Smooth muscle cell of the brain vasculature (primary cell): ENCODE measurements at places on chromosomes 7 and 10.

DNA sequence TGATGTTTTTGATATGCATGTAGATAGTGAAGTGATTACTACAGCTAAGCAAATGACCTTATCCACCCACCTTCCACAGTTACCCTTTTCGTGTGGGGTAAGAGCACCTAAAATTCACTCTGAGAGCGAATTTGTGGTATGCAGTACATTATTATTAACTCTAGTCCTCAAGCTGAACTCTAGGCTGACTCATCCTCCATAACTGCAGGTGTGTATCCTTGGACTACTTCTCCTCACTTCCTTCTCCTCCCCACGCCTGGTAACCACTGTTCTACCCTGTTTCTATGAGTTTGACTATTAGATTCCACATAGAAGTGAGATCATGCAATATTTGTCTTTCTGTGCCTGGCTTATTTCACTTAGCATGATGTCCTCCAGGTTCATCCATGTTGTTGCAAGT, 484.6 kb downstream of the GATA3 start:
- no peak for DNase-seq

GRCh38 chr7:14787551-14787950, 115.0 kb downstream of the DGKB start:
- DNase-seq, result no peak

DNA sequence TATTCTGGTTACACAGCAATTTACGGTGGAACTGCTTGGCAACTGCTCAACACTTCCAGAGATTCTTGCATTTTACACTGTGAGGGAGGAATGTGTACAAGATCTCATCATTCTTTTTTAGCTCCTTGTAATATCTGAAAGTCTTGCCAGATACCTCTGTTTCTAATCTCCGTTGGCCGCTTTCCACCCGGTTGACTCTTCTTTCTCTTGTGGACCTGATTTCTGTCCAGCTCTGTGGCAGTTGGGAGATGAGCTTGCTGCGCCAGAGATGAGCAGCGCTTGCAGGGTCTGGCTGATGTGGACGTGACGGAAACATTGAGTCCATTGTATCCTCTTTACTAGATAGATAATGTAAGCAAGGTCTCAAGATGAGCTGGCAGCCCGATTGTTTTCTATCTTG, 27.6 kb downstream of the SPAG6 start:
- DNase-seq, result no peak

GRCh38 chr10:111338805-111339204, 262.0 kb downstream of the ADRA2A start:
- no peak for DNase-seq

GRCh38 chr10:135132-135600, at the start of gene ZMYND11:
Gene ZMYND11 (plus strand): TSS chr10:135455. CDS start chr10:180013, 44,558 bp downstream.
- DNase-seq, result no peak

DNA sequence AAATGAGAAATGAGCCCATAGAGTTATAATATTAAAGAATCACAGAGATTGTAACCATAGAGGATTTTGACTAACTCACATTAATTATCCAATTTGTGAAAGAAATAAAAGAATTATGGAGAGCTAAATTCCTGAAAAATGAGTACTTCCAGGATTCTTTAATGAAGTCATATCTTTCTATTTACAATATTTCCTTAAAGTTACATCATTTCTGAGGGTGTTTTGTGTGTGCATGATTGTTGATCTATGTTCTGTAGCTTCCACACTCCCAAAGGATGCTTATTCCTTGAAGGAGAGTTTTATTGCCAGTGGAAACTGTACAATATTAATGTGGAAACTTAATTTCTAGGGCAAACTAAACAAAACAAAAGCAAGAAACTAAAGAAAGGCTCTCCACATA, 299.6 kb downstream of the MDFIC start:
- no peak for DNase-seq

GRCh38 chr10:85317827-85318226, 989.4 kb downstream of the CCSER2 start:
- no peak for DNase-seq

DNA sequence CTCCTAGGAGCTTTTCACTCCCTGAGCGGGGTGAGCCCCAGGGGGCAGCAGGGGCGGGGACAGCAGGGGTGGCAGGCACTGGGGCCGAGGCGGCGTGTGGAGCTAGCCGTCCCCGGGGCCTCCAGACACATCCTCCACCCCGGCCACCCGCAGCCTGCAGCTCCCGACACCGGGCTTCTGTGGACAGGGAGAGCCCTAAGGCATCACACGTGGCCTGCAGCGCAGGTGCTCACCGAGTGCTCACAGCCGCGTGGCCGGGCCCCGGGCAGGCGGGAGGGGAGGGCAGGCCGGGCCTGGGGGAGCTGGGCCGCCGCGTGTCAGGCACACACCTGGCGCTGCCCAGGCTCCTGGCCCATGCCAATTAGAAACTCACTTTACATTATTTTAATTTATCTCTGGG, 51.4 kb downstream of the MICALL2 start:
- no peak for DNase-seq

DNA sequence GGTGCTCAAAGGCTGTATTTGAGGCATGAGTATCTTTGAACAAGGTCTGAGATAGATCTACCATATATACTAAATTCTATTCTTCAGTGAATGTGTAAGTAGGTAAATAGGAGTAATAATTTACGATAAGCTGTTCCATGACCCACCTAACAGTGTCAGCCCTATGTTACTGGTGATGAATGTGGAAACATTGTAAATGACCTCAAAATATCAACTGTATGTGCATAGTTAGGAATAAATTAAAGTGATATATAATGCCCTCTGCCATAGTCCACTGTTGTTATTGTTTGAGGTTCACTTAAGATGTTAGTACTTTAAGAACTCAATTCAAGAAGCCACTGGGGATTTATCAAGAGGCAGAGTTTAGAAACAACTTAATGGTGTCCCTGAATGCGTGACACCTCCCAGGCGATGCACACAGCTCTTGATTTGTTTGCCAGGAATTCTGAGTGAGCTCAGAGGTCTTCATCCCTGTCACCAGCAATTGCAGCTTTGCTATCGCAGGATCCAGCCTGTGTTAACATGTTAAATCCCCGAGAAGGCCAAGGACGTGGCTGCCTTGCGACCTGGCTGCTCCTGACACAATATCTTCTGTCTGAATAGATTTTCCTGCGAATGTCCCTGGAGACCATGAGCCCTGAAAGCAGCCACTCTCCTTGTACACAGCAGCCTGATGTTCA, 104.9 kb downstream of the KLF6 start:
- no peak for DNase-seq

DNA sequence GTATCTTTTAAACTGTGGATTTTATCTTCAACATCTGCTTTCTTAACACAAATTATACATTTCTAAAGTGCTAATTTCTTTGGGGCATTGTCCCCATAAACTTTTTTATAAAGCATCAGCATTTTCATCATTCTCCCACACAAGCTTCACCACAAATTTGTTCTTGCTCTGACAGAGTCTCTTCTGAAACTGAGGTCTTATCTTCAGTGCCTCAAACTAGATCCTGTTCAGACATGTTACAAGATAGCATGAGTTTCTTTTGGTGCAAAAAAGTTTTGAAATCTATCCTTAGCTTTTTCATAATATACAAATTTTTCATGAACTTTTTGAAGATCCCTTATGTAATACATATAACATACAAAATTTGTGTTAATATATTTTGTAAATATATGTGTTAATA, 346.6 kb downstream of the IPMK start:
- no peak for DNase-seq

GRCh38 chr10:5546891-5547680, 22.3 kb downstream of the CALML3 start:
- DNase-seq, result no peak

DNA sequence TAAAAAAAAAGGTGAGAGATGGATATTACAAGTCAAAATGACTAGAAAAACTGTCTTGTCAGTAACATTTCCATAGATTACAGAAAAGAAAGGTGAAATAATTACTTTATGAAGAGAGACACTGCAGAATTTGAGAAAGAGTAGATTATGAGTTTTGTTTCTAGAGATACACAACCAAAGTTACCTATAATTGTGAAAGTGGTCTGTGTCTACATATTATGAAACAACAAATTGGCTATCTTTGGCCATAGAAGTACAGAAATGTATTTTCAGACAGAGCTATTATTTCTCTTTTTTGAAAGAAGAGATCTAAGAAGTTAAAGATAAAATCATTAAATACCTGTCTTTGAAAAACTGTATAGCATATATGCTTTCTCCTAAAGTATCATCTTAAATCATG, 30.1 kb downstream of the KCND2 start:
- DNase-seq, result no peak

GRCh38 chr7:22884911-22885788, 62.5 kb upstream of the TOMM7 start:
- no peak for DNase-seq

- DNase-seq, result no peak
These were observed 88.0 kb upstream of the ZMIZ1 start for GRCh38 chr10:78980815-78981214.

- no peak for DNase-seq
These were observed 260.2 kb upstream of the BMPER start for GRCh38 chr7:33645104-33645503.

DNA sequence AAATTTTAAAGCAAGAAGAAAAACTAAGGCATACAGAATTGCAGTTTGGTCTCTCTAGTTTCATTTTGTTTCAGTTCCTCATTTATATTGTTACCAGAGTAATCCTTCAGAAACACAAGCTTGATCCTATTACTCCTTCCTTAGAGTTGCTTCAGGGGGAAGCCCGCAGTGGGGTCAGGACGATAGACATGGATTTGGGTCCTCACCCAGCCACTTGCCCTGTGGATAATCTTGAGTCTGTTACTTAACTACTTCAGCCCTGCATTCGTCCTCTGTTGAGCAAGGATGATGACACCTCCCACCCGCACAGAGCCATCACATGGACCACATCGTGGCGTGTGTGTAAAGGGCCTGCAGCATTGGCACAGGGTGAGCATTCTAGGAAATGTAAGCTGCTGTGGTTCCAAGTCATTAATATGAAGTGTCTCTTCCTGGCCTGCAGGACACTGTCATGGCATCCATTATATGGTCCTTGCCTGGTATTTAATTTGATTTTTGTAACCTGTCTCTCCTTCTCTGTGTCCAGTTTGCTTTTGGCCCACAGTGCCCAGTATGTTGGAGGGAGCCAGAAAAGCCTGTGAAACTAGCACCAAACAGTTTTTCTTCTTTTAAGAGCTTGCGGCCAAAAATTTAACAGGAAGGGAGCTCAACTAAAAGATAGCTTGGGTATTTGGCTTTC, 111.2 kb downstream of the EEPD1 start:
- no peak for DNase-seq

- no peak for DNase-seq
These were observed 688.0 kb upstream of the ZWINT start for GRCh38 chr10:57049096-57049495.

GRCh38 chr10:82266438-82266837, 391.4 kb downstream of the NRG3 start:
- no peak for DNase-seq

DNA sequence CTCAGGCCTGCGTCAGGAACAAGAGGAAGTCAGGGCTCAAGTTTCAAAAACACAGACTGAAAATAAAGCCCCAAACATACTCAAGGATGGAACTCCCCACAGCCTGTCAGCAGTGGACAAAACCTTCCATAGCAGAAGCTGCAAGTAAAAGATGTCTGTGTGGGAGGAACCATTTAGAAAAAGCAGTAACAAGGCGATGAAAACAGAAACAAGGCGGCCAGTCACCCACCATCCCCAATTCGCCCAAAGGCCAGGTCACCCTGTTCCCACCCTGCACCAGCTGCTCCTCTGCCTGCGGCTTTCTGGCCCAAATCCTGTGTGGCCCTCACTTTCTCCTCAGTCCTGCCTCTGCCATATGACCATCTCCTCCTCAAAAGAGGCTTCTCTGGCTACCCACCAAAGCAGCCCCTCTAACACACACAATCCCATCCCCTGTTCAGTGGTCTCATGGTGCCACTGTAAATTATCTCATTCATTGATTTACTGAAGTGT, 27.8 kb downstream of the KCNMA1 start:
- no peak for DNase-seq

GRCh38 chr7:48525736-48526732, 354.8 kb downstream of the ABCA13 start:
- no peak for DNase-seq

GRCh38 chr10:129045599-129045998, 421.4 kb upstream of the MGMT start:
- DNase-seq, result no peak

GRCh38 chr10:6038071-6038631, 24.0 kb downstream of the IL2RA start:
- DNase-seq, result no peak

DNA sequence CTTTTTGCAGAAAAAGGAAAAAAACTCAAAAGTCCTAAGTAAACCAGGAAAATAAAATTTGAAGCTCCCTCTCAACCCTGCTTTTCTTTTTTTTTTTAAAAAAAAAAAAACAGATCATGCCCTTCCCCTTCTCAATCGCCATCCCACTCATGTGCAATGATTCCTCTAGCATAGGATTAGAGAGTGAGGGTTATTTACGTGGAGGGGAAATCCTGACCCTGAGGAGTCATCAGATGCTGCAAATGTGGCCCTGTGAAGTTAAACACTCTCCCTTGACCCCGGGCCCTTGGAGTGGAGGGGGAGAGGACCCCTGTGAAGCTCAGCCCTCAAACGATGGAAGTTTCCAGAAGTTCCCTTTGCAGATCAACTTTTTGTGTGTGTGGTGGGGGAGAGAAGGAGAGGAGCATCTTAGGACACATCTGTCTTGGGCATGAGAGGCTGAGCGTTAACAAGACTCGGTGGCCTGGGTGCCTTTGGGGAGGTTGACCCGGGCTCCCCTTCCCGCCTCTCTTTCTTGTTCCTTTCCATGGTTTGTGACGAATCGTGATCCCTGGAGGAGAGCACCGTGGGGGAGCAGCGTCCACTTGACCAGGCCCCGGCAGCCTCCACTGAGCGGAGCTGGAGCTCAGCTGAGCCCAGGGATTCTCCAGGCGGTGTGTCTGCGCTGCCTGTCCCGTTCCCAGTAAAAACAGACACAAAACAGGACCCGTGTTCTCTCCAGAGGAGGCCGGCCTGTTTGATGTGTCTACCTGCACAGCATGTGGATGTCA, 1.5 kb upstream of the SHH start:
- DNase-seq, result no peak

GRCh38 chr10:29710128-29710527, 75.4 kb upstream of the SVIL start:
- DNase-seq, result no peak

DNA sequence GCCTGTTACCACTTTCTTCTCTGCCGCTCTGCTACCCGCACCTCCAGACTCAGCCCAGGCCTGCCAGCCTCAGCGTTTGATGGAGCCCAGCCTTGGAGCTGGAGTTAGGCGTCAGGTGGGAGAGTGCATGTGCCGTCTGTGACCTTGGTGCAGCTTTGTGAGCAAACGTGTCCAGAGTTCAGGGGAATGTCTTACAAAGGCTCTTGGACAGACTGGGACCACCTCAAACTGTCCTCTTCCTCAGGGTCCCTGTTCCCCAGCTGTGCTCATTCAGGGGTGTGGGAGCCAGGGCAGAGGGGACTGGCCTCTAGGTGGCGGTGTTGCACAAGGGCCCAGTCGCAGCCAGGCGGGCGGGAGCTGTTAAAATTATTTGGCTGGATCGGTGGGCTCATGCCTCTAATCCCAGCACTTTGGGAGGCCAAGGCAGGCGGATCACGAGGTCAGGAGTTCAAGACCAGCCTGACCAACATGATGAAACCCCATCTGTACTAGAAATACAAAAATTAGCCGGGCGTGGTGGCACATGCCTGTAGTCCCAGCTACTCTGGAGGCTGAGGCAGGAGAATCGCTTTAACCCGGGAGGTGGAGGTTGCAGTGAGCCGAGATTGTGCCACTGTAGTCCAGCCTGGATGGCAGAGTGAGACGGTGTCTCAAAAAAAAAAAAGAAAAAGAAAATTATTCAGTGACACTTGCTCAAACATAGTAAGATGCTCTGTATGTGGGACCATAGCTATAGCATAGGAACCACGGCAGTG, 89.2 kb downstream of the ADCY1 start:
- no peak for DNase-seq

- DNase-seq, result no peak
These were observed 257.1 kb upstream of the KIAA1217 start for GRCh38 chr10:23951841-23952240.
